ENCODE measurements at places on chromosomes 3 and 15. TPM values are rescaled to one million over a fixed set of nuclear protein-coding genes. Genes with fewer than 3 reads are reported as not detected.

The MOBP gene
- polyA plus RNA-seq = not detected

The GOLGA6L9 gene
- 1.1 TPM for polyA plus RNA-seq

The CLK3 gene
- 36.6 TPM for polyA plus RNA-seq

The HCN4 gene
- not detected for polyA plus RNA-seq

The C3orf85 gene
- polyA plus RNA-seq = 0.39 TPM

The LEKR1 gene
- not detected for polyA plus RNA-seq

The CFAP20DC gene
- 0.03 TPM for polyA plus RNA-seq

The SLC28A2 gene
- 0.01 TPM for polyA plus RNA-seq

The GCNT3 gene
- 0.08 TPM for polyA plus RNA-seq

The ZBTB47 gene
- 41.6 TPM for polyA plus RNA-seq

The RASGRP1 gene
- 0.01 TPM for polyA plus RNA-seq

The ILDR1 gene
- not detected for polyA plus RNA-seq

The FRMD5 gene
- polyA plus RNA-seq = not detected

The SACM1L gene
- polyA plus RNA-seq = 7.5 TPM

- no peak for DNase-seq
Measured at GRCh38 chr3:123692041-123692440, 107.2 kb upstream of the HACD2 start.

DNA sequence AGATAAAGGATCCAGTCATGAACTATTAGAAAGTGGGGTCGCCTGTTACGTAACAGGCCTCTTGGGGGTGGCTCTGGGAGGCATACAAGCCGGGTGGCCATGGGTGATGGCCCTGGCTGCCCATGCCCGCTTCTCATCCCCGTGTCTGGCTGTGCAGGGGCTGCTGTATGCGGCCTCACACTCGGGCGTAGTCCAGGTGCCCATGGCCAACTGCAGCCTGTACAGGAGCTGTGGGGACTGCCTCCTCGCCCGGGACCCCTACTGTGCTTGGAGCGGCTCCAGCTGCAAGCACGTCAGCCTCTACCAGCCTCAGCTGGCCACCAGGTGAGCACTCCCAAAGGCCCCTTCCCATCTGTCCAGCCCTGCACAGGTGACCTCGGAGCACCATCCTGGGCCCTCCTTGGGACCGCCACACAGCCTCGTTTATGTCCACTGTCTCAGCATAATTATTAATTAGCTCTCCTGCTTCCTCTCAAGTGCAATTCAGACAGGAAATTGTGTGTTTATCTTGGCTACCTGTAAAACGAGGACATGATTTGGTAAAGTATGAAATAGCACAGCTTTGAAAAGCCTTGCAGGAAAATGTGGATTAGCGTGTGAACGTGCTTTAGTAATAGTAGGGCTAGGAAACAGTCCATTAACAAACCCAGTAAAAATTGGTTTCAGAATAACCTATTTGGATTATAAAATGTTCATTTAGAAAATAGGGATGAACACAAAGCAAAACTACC lies 8.1 kb downstream of the CIB1 start:
- no peak for DNase-seq

GRCh38 chr3:37668431-37668817 lies 193.3 kb upstream of the CTDSPL start:
- DNase-seq = no peak

DNA sequence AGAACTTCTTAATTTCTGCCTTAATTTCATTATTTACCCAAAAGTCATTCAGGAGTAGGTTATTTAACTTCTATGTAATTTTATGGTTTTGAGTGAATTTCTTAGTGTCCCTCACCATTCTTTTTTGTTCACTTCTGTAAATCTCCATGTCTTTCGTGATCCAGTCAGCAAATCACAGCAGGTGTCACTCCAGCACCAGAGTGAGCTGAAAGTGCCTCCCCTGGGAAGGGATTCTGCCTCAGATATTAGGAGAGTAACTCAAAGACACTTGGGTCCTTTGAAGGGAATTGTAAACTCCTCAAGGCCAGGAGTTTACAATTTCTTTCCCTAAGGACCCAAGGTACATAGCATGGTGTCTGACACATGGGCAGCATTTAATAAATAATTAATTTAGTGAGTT lies 207.6 kb upstream of the AZI2 start:
- no peak for DNase-seq

DNA sequence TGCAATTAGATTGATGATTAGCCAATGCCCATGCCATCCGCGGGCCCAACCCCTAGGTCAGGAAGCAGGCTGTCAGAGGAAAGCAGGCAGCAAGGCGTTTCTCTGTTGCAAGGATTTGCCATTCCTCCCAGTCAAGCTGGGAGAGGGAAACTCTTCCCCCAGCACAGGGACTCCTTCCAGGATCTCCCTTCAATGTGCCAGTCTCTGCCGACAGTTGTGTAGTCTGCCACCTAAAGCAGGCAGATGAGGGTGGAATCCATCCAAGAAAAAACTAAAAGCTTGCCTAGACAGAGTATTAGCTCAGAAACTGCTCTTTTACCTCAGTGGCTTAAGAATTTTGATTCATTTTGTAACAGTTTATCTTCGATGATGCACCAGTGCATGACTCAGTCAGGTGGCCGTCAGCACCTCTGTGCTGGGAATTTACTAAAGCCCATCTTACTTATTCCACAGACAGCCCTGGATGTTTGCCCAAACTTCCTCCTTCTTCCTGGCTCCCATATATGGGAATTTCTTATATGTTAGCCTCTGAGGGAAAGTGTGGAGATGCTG lies 501.5 kb upstream of the THBS1 start:
- DNase-seq = no peak

- DNase-seq = peak; percentile 60
Measured at GRCh38 chr15:78811825-78812183, 540 bp upstream of the ADAMTS7 start.

DNA sequence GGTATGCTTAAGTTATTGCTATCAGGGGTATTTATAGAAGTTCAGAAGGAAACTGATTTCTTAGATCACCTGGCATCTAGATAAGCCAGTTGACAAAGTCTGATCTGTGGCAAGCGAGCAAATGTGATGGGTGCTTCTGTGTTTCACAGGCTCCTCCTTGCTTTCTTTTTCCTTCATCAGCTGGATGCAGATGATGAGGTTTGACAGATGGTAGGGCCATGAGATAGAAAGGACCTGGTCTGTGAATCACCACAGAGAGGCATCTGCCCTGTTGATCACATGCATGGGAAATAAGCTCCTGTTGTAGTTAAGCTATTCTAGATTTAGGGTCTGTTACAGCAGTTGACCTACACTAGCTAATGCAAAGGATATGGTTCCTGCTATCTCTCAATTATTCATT lies 372.0 kb downstream of the NEK10 start:
- DNase-seq = no peak

GRCh38 chr3:12430086-12430485 lies 54.2 kb upstream of the TSEN2 start:
- DNase-seq = no peak

GRCh38 chr3:122167630-122168029 lies 15.8 kb upstream of the CASR start:
- no peak for DNase-seq

DNA sequence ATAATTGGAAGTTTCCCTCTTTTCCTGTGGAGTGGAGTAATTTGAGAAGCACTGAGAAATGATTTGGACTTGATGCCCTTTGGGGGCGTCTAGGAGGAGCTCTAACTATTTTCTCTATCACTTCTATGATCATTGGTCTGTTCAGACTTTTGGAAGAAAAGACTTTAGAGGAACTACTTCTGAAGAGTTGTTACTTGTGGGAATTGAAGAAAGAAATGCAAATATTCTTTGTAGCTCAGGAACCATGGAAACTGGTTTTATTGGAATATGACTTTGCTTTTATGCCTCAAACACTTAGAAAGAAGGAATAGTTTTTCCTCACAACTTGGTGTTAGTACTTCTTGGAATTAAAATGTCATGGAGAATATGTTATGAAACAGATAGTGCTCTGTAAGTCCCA lies 122.0 kb upstream of the ALDH1A3 start:
- DNase-seq = no peak

DNA sequence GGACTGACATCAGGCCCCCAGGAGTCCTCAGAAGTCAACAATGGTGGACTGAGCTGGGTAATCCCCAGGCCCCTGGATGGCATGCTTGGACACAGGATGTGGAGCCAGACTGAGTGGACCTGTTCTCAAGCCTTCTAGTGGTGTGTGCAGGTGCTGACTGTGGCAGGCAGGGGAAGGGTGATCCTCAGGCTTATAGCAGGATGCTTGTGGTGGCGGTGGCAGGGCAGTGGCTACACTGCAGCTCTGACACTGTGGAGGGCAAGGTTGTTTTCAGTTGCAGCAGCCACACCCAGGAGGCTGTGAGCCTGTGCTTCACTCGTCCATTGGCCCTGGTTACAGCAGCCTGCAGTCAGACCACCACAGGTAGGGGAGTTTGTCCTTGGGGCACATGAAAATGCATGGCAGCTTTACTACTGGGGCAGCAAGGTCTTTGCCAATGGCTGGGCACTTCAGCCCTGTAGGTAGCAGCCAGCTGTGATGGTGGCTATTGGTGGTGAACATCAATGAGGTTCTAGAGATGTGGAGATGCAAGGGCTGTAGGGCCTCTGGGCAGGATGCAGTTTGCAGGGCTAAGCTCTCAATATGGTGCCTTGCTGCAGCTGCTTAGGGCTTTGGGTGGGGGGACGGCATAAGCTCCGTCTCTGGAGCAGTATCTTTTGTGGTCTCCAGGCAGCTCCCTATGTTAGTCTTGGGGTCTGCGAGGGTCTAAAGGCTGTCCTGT lies 17.5 kb upstream of the MYO5A start:
- DNase-seq = no peak

- no peak for DNase-seq
Measured at GRCh38 chr15:66729331-66729951, 27.4 kb downstream of the SMAD6 start.

DNA sequence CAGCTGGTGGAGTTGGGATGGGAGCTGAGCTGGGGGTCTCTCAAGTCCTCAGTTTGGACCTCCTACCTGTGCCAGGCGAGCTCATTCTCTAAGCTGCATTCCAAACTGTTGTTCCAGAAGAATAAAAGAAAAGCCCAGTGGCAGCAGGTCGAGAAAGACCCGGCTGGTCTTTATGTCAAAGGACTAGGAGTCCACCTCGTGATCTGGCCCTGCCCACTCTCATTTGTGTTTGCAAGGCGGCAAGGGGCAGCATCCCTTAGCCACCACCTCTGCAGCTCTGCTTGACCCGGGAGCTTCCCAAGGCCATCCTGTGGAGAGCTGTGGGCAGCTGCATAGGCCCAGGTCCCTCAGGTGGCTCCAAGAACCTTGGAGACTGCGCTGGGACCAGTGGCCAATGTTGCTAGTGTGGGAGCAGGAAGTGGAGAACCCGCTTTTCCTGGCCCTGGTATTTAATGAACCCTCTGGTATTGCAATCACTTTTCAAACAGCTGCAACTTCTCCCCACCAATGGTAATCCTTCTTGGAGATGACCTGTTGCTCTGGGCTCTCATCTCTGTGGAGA lies 30.9 kb downstream of the KY start:
- no peak for DNase-seq

- no peak for DNase-seq
Measured at GRCh38 chr15:36584511-36584910, 5.1 kb downstream of the CDIN1 start.

- no peak for DNase-seq
Measured at GRCh38 chr3:104956620-104957345, 409.9 kb upstream of the ALCAM start.

DNA sequence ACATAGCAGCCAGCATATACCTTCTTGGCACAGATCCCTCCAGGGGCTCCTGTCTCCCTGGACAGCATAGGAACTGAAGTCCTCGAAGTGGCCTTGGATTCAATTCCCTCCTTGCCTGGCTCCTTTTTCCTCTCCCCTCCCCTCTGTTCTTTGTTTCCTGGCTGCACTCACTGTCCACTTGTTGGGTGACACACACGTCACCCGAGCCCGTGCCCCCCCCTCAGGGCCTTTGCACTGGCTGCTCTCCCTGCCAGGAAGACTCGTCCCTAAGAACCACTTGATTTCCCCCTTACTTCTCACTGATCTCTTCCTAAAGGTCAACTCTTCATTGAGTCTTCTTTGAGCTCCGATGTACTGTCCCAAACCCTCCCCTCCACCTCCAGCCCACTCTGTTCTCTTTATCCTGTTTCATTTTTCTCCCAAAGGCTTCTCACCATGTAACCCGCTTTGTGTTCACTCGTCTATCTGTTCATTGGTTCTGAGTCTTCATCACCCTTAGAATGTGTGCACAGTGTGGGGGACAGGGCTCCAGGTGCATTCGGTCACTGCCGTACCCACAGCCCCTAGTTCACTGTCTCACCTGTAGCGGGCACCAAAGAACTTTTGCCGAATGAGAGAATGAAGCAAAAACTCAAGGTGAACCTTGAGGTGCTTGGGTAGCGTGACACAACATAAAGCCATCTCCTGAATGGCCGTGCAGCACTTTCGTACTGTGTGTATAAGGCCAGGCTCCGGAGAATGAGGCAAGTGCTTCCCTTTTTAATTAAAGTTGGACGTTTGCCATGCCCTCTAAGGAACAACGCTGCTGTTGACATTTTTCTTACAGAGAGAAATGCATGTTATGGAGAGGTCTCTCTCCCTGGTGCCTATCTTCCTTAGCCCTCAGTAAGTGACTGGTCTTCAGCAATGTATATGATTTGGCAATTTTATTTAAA lies 74.0 kb downstream of the CHRNA7 start:
- DNase-seq = no peak

DNA sequence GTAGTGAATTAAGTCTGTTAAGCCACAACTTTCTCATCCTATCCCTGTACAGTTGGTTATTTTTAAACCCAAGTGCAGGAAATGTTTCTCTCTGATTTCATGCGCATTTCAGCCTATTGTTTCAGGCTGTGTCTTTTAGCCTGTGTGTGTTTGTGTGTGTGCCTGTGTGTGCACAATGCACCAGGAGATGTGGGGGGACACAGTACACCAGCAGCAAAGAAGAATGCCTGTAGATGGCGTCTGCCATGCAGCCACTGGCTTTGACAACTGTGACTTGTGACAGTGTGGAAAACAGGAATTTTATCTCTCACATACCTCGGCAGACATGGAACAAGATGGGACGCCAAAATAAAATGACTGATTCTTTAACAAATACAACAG lies 43.6 kb upstream of the PLXNA1 start:
- no peak for DNase-seq

DNA sequence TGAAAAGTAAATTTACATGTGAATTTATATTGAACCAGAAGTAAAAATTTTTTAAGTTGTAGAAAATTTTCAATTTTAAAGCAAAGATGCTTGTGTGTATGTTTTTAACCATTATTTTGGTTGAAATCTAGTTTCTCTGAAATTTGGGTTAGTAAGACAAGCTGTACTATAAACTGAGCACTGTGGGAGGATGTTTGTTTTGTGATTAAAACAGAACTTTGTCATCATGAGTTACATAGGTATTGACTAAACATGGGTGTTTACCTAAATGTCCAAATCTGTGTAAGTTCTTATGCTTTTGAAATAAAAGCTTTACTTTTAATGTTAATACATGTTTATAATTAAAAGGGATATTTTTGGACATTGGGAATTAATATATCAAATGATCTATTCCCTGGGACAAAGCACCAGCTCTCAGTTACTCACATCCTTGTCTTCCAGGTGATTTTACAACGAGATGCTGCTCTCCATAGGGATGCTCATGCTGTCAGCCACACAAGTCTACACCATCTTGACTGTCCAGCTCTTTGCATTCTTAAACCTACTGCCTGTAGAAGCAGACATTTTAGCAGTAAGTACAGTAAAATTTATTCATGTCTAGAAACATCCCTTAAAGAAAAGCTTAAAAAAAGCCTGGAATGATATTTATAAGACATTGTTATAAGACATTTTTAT lies 32.7 kb downstream of the RNF13 start:
- DNase-seq = no peak

GRCh38 chr15:70672081-70672480 lies 91.3 kb downstream of the UACA start:
- DNase-seq = no peak

Measured in psoas muscle (tissue), 8 donors.